ENCODE measurements at places on chromosomes 2 and 18.
A peak's percentile ranks its signal among the peaks of the same experiment; 100 is the strongest.

- peak; percentile 33 for DNase-seq
These were observed 25.2 kb upstream of the LCLAT1 start for GRCh38 chr2:30421604-30422443.

DNA sequence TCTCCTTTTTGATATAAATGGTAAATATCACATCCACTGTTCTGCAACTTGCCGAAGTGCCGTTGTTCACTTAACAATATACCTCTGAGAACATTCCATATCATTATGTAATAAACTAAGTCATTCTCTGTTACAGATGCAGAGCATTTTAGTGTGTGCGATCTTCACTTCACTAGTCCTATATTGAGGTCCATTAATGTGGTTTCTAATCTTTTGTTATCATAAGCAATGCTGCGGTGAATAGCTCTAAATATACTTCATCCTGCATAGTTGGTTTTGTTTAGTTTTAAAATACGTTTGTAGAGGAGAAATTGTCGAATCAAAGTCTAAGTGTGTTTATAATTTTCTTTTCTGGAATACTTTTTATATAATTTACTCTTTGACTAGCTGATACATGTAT is 280.3 kb upstream of the TRIB2 start:
- no peak for DNase-seq

DNA sequence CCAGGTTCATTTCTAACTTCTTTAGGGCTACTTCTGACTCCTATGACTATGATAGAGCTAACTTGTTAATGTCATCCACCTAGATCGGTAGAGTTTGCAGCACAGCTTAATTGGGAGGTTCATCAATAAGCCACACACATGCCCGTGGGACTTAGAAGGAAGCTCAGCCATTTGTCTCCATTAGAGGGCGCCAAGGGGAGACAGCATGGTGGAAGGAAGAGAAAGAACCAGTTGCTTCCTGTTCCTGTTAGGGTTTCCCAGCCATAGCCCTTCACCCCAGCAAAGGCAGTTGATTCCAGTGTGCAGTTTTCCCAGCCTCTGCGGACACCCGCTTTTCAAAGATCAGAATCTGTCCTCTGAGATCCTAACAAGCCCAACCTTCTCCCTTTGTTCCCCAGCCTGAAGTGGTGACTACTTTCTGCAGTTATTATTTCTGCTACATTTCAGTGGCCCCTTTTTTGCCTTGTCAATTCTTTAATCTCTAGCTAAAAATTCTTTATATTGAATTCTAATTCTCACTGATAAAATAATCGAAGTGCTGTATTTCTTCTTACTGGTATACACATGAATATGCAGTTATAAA is 30.3 kb downstream of the MAIP1 start:
- DNase-seq = peak; percentile 60

GRCh38 chr18:54829856-54830255 is 1.6 kb downstream of the RAB27B start:
- no peak for DNase-seq

- peak; percentile 63 for DNase-seq
These were observed 260.0 kb downstream of the ATAD2B start for GRCh38 chr2:23666980-23667357.

GRCh38 chr2:118268268-118268667 is 180.0 kb downstream of the INSIG2 start:
- DNase-seq = no peak

DNA sequence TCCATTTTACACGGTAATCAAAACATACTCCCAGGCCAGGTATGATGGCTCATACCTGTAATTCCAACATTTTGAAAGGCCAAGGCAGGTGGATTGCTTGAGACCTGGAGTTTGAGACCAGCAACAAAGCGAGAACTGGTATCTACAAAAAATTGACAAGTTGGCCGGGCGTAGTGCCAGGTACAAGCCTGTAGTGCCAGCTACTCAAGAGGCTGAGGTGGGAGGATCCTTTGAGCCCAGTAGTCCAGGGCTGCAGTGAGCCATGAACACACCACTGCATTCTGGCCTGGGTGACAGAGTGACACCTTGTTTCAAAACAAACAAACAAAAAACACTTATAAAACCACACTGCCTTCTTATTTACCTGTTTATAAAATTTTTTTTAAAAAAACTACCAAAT is 80.8 kb downstream of the GAREM1 start:
- DNase-seq = peak; percentile 24

GRCh38 chr2:177187631-177188312 is 24.8 kb upstream of the HNRNPA3 start:
- DNase-seq = no peak

DNA sequence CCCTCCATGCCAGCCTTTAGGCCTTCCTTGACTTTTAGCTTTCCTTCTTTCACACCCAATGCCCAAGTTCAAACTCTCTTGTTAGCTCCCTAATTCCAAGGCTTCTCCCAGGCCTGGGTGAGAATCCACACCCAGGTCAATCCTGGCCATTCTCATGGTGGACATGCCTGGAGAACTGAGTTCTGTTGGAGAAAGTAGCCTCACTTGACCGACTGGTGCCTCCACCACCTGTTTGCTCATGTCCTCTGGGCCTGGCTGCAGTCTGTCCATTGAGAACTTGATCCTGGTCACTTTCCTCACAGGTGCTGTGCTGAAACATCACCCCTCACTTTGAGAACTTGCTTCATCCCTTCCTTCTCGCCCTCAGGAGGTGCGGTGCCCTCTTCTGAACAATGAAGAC is 189.1 kb upstream of the TWIST2 start:
- DNase-seq = no peak

DNA sequence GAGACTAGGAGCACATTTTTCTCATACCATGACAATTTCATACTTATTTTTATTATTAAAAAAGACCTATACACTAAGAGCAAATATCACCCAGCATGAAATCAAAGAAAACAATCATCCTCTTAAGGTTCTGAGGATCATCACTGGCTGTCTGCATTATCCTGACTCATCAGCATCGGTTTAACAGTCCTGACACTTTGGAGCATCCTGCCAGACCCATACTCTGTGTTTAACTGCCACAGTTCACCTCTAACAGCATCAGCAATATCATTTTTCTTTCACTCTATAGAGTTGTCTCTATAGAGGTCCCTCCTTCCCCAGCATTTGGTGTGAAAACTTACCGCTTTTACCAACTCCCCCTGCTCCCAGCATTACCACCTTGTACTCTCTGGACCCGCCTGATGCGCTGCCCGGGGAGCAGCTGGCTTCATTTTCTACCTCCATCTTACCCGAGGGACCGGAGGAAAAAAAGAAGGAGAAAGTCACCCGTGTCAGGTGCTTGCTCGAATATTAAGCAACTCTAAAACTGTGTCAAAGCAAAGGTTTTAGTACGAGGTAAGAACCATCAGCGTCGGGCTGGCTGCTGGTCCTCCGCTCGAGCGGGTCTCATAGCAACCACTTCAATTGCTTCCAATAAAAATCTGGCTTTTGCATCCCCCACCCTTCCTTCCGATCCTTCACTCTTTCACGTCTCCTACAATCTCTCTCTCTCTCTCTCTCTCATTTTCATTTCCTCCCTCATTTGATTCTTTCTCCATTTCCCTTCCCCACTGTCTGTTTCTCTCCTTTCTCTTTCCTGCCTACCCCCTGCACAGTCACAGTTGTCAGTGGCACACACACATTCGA is at the start of gene RIT2:
Gene RIT2 (minus strand): TSS at position 610 of the 846 bp plus-strand sequence.
- DNase-seq = no peak

Data from RPMI8226 (cell line).